ENCODE measurements at places on chromosomes 1 and 21.
A peak's percentile ranks its signal among the peaks of the same experiment; 100 is the strongest.

- DNase-seq, result no peak
These were observed 44.8 kb upstream of the ATP2B4 start for GRCh38 chr1:203581841-203582240.

- DNase-seq, result no peak
These were observed 2.6 kb downstream of the C1orf116 start for GRCh38 chr1:207029701-207030521.

DNA sequence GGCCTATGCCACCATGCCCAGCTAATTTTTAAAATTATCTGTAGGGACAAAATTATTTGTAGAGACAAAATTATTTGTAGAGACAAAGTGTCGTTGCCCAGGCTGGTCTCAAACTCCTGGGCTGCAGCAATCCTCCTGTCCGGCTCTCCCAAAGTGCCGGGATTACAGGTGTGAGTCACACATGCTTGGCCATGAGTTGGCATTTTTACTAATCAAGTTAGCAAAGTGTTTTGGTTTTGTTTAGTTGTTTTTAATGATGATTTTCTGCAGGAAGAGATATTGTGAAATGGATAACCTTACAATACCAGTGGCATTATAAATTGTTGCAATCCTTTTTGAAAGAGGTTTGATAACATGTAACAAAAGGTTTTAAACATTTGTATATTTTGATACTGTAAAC, 65.3 kb upstream of the MAGI3 start:
- DNase-seq, result no peak

DNA sequence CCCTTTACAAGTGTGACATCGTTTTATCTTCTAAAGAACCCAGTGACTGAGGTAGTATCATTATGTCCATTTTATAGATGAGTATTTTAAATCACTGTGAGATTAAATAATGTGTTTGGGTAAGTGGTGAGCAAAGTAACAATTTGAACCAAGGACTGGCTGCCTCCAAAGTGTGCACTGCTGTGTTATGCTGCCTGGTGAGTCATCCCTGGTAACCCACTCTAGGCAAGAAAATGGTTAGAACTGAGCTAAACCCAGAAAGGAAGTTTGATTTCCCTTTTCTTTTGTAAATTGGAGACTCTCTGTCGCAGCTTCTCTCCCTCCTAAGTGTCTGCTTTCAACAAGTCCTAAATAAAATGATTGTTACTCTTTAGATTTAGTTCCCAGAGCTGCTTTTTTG, 342.8 kb upstream of the KAZN start:
- no peak for DNase-seq

DNA sequence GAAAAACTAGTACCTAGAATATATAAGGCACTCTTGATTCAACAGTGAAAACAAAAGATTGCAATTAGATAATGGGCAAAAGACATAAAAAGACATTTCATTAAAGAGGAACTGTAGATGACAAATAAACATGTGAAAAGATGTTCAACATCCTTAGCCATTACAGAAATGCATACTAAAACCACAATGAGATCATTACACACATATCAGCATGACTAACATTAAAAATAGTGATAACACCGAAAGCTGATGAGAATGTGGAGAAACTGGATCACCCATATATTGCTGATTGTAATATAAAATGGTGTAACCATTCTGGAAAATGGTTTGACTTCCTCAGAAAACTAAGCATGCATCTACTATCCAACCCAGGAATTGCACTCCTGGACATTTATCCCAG, 340.3 kb downstream of the SEC16B start:
- DNase-seq, result no peak

DNA sequence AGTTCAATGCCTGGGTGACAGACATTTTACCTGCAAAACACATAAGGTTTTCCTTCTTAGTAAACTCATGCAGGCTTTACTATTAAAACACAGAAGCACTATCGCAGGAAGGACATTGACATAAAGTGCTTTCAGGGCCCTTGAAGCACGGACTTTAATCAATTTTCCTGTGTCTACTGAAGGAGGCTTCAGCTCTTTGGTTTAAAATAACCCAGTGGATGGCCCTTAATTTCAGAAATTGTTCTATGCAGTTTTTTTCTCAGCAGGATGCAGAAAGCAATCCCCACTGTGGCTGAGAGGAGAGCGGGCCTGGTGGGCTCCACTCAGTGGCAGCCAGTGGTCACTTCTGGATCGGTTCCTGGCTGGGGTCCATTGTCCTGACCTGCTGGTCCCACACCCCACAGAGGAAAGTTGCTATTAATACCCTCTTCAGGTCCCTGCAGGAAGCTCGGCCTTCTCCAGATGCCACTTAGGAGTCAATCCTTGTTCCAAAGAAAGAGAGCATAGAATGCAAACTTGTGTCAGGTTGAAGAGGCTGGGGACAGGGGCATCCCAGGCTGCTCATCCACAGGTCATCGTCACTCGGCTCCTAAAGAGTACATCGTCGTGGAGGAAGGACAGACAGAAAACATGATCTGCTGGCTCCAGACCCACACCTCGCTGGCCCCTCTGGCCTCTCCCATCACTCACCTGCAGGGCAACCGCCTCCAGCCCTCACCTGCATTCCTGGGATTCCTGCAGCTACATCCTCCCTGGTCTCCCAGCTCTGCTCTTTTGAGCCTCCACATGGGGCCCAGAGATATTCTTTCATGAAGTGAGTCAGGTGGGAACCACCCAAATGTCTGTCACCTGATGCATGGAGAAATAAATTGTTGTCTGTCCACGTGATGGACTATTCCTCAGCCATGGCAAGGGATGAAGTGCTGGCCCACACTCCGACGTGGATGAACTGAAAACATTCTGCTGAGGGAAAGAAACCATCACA, 153.1 kb downstream of the PSMG1 start:
- DNase-seq, result no peak

DNA sequence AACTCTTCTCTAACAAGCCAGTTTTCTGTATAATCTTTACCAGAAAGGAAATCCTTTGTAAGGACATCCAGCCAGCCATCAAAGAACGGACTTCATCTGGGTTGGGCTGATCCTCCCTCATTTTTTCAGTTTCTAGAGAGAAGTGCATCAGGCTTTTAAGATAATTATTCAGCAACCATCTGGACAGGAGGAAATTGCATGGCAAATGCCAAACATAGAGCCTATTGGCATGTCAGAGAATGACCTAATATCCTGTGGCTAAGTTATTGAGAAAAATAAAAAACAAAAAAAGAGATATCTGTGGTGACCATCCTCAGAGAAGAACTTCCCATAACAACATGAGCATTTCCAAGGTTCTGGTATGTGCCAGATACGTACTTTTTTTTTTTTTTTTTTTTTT, 74.9 kb upstream of the BEND5 start:
- no peak for DNase-seq

DNA sequence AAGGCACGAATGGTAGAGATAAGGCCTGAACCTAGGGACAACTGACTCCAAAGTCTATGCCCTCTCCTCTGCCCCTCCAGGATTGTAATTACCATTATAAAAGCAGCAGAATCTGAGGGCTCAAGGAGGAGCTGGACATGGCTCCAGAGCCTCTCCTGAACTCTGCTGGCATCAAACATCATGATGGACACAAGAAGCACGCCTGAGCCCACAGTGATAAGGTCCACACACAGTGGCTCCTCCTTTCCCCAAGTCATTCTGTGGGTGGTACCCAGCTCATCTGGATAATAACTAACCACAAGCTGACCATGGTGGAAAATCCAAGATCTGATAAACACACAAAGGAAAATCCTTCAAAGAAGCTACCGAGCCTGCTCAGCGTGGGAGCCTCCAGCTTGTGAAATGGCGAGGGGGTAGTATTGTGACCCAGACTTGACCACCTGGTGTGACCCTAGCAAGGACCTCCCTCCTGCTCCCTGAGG, 85.2 kb downstream of the HIVEP3 start:
- no peak for DNase-seq

DNA sequence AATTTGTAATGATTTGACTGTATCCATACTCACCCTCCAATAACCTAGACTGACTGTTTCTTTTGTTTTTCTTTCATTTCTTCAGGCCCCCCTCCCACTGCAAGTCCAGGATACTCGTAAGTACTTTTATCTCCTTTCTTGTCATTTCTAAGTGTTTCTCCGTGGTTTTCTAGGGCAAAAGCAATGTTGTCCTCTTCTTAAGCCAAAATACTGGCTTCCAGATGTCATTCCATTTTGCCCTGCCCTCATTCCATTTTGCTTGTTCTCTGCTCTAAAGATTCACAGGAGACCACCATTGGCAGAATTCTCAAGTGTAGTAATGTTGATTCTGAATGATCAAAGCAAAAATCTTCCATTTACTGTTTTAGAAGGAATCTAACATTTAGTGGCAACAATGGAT, 152.8 kb upstream of the UBE2U start:
- no peak for DNase-seq

- no peak for DNase-seq
These were observed 154.0 kb downstream of the TGFB2 start for GRCh38 chr1:218499011-218499691.

GRCh38 chr1:232074265-232074664, 447.7 kb downstream of the DISC1 start:
- no peak for DNase-seq

- DNase-seq, result peak; percentile 82
These were observed at the start of gene PLEKHO1 for GRCh38 chr1:150149271-150150132. Gene PLEKHO1 (plus strand): TSS chr1:150149916. CDS start chr1:150150258, 342 bp downstream.

All from head of caudate nucleus (tissue), 42 donors.